CD4-positive, alpha-beta T cell (primary cell): ENCODE measurements at places on chromosomes 2 and 18. TPM values are rescaled to one million over a fixed set of nuclear protein-coding genes. Genes with fewer than 3 reads are reported as not detected.

GRCh38 chr2:132477436-132477835 is 60.8 kb downstream of the GPR39 start:
- no peak for DNase-seq

GRCh38 chr2:168441214-168441872 is 14.7 kb upstream of the CERS6 start:
- no peak for DNase-seq

- DNase-seq, result no peak
These were observed 76.6 kb downstream of the FIGN start for GRCh38 chr2:163659224-163659623.

Gene PLGLB1
- 0.71 TPM for total RNA-seq

GRCh38 chr2:21099281-21099907 is 24.4 kb upstream of the TDRD15 start:
- no peak for DNase-seq

Gene CPLX4
- not detected for total RNA-seq

DNA sequence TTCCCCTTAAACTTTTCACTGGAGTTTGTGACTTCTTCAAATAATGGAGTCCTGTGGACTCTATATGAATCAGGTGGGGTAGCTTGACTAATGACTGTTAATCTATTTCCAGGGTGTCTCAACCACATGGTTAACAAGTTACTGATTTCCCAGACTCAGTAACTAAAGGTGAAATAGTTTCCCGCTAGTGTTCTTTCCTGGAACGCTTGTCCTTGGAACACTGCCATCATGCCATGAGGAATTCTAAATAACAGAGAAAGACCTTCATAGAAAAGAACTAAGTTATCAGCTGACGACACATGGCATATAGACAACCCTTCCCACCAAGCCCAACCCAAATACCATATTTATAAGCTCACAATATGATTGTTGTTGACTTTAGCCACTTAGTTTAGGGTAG is 1027.9 kb upstream of the FAM98A start:
- DNase-seq, result no peak

DNA sequence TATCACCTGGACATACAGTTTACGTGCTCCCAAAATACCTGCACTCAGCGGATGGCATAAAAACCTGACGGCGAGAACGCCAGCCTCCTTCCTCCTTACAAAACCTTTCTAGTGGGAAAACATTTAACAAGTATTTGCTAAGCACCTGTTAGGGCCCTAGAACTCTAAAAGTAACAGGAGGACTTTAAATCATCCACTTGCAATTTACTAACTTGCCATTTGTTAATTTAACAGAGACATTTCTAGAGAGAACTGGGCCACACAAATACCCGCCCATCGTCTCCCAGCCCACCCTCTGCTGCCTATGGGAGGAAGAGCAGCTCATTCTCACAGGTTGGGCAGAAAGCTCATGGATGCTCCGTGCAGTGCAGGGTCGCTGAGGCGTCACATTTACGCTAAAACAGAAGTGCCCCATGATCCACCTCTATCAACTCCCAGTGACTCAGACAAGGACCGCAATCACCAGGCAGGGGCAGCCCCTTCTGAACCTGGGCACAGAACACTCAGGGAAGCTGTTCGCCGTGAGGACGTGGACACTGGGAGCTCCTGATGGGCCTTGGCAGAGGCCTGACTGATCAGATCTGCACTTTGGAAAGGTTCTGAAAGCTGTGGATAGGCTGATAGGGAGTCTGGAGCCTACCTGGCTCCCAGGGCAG is 106.9 kb downstream of the HDAC4 start:
- DNase-seq, result no peak

DNA sequence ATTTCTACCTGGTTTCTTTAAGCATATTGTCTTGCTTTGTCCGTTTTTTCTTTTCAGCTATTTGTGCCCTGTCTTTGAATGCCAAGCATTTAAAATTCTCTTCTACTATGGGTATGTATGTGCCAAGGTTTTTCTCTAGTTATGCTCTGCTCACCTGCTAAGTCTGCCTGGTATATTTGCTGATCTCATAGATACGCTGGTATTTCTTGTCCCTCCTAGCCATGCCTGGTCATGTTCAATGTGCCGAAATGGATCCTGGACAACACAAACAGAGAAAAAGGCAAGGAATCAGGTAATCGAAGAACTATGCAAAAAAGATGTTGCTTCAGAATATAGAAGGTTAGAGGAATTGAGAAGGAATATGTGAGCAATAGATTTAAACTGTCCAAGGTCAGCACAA is 14.9 kb upstream of the KDM3A start:
- DNase-seq, result no peak

Gene MEP1B
- total RNA-seq, result not detected

- no peak for DNase-seq
These were observed 990 bp upstream of the MGAT4A start for GRCh38 chr2:98731894-98732349.
